Stimulated activated CD4-positive, alpha-beta T cell treated with anti-CD3 and anti-CD28 coated beads, Interleukin-15, amount 100 ng/mL, for 1 hour (primary cell): ENCODE measurements at places on chromosomes 6 and 20.

GRCh38 chr6:39797751-39798150 lies 5.6 kb downstream of the DAAM2 start:
- no peak for DNase-seq

DNA sequence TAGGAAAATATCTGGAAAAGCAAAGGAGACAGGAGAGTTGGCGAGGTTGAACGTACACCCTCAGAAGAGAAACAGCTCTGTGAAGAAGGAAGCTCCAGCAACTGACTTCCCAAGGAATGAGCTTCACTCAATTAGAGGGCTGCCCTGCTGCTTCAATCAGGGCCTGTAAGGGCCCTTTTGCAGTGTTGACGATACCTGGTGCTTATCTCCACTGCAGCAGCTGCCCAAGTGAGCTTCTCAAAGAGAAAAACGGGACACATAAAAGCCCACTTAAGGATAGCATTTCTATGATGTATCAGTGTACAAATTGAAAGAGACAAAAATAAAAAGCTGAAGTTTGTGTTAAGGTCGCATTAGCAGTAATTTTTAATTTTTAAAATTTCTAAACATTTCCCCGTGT lies 16.4 kb downstream of the SEC63 start:
- DNase-seq: no peak

DNA sequence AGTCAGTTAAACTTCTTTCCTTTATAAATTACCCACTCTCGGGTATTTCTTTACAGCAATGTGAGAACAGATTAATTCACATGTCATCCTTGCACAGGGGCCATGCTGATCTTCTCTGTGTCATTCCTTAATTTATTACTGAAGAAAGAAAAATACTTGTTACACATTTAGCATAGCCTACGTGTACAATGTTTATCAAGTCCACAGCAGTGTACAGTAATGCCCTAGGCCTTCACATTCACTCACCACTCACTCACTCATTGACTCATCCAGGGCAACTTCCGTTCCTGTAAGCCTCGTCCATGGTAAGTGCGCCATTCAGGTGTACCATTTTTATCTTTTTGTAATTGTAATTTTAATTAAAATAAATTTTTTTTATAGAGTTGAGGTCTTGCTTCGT lies 73.6 kb downstream of the RSPH3 start:
- no peak for DNase-seq

DNA sequence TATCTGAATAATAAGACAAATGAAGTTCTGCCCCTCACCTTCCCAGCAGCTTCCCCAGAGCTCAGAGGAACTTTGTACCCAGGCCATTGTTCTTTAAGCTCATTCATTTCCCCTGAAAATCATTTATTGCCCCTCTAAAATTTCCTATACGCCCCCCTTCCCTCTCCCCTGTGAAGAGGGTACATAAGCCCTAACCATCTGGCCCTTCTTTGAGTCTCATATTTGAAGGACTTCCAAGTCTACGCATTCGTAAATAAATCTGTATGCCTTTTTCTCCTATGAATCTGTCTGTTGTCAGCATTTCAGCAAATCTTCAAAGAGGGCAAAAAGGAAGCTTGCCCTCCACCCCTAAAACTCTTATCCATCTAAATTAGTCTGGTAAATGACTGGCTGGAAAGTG lies 73.1 kb upstream of the DST start:
- DNase-seq: no peak

DNA sequence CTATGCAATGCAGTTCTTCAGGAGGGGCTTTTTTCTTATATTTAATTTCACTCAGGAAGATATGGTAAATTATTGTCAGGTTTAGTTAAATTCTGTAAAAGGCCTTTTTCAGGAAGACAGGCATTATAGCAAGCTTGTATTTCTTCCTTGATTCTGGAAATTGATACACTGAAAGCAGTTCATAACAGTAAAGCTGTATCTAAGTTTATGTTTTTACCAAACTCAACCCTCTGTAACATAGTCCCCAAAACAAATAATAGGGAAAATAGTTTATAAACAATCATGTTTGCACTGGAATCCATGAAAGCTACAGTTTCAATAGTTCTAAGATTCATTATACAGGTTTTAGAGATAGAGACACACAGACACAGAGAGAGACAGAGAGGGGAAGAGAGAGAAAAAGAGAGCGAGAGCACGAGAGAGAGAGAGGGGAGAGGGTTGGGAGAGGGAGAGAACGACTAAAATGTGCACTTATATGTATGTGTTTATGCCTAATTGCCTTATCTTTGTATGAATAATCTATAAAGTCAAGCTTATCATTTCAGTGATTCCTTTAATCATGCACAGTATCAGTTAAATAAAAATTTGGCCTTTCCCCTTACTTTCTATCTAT lies 454.4 kb downstream of the RFPL4B start:
- DNase-seq: no peak

DNA sequence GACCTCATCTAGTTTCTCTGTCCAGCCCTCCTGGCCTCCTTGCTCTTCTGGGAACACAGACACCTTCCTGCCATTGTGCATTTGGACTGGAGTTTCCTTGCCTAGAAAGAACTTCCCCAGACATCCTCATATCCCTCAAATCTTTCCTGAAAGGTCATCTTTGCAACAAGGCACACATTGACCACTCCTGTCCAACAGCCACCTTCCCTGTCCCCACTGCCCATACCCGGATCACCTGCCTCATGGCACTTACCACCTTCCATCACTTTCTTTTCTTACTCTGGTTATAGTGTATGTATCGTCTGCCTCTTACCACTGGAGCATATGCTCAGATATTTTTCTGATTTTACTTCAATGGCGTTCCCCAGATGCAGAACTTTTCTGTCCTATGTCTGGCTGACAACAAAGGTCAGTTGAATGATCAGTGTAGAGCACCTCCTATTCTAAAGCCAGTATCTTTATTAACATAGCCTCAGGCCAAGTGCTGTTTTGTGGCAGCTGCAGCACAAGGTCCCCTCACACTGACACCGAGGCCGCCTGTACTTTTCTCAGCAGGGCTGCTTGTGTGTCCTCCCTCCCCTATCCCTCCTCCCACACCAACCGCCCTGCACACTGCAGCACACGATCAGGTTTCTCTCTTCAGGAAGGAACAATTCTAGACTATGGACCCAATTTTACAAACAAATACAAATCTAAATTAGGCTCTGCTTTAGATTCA lies 4.1 kb downstream of the HLA-C start:
- no peak for DNase-seq

- peak; percentile 21 for DNase-seq
Observed at GRCh38 chr6:128519931-128520435, 416 bp downstream of the PTPRK start.

- no peak for DNase-seq
Observed at GRCh38 chr6:95576998-95577303, 384 bp upstream of the MANEA start.

GRCh38 chr20:38548356-38549083 lies 32.5 kb upstream of the ADIG start:
- no peak for DNase-seq

GRCh38 chr6:157908369-157909281 lies 73.0 kb upstream of the SYNJ2 start:
- no peak for DNase-seq

- no peak for DNase-seq
Observed at GRCh38 chr20:62487561-62488354, 12.0 kb upstream of the GATA5 start.

DNA sequence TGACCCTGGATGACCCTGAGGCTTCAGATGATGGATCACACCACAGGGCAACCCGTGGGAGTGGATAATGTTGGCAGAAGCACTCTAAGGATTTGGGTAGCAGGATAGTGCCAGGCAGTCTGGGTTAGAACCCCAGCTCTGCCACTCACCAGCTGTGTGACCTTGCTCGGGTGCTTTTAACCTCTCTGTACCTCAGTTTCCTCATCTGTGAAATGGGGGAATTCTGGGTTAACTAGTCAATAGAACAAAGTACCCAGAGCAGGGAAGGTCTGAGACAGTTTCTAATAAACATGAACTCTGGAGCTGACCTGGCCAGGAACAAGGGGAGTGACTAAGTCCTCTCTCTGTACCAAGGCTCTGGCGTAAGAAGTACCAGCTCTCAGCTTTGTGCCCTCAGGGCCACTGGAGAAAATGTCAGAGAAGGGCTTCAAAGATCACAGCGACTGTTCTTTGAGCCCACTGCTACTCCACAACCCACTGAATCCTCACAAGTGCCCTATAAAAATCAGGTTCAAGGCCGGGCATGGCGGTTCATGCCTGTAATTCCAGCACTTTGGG lies 14.7 kb upstream of the NOL4L start:
- DNase-seq: no peak
